Left ventricle myocardium superior (tissue), 1 donor: ENCODE measurements at places on chromosomes 6 and 20. TPM values are rescaled to one million over a fixed set of nuclear protein-coding genes. Genes with fewer than 3 reads are reported as not detected.

- no peak for DNase-seq
Observed at GRCh38 chr6:121382467-121383121, 48.3 kb upstream of the TBC1D32 start.

DNA sequence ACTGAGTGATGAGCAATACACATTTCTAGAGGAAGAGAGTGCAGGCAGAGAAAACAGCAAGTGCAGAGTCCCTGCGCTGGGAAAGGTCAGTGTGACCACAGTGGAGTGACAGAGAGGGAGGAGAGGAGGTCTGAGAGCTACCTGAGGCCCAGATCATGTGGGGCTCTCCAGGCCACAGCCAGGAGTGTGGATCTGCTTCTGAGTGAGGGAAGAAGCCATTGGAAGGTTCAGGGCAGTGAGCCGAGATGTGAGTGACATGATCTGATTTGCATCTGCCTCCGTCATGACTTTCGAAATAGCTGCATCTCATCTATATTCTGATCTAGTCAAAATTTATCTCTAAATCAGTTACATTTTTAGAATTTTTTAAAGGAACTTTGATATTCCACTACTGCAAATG is 367.1 kb downstream of the PREX1 start:
- no peak for DNase-seq

GRCh38 chr6:69974193-69974592 is 107.8 kb downstream of the COL19A1 start:
- no peak for DNase-seq

DNA sequence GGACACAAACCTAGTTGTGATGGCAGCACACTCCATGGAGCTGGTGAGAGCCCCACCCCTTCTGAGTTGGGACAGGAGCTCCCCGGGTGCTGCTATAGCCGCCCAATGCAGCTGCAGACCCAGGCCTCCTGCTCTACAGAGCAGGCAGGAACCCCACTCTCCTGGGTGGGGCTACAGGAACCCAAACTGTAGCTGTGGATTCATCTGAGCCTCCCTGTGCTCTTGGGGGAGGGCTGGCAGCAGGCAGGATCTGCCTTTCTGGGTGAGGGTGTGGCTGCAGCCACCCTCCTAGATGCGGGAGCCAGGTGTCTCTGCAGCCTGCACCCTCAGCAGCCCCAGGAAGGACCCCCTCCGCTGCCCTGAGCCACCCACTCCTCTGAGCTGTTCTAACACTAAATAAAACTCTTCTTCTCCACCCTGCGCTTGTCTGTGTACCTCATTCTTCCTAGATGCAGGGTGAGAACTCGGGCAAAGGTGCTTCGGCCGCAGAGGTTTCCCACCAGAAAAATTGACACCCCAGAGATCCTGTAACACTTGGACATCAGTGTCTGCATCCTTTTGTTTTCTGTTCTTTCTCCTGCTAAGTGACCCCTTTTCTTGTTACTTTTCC is 55.2 kb upstream of the KIF13A start:
- no peak for DNase-seq

- no peak for DNase-seq
Observed at GRCh38 chr6:168916576-168917211, 337.0 kb downstream of the THBS2 start.

DNA sequence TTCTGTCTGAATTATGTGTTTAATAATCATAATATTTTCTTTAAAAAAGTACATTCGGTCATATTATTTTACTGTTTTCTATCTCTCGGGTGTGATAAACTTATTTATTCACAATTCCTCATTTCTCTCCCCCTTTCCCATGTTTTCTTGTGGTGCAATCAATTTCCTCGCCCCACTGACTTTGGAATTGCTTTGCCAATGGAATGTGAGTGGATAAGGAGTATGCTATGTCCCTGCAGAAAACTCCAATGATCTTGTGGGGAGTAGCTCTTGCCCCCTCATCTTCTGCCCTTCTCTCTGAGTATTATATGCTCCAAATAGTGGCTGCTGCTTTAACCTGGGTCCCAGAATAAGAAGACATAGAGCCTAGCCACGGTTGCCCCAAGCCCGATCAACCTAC is 64.1 kb downstream of the HMGN3 start:
- DNase-seq = no peak

DNA sequence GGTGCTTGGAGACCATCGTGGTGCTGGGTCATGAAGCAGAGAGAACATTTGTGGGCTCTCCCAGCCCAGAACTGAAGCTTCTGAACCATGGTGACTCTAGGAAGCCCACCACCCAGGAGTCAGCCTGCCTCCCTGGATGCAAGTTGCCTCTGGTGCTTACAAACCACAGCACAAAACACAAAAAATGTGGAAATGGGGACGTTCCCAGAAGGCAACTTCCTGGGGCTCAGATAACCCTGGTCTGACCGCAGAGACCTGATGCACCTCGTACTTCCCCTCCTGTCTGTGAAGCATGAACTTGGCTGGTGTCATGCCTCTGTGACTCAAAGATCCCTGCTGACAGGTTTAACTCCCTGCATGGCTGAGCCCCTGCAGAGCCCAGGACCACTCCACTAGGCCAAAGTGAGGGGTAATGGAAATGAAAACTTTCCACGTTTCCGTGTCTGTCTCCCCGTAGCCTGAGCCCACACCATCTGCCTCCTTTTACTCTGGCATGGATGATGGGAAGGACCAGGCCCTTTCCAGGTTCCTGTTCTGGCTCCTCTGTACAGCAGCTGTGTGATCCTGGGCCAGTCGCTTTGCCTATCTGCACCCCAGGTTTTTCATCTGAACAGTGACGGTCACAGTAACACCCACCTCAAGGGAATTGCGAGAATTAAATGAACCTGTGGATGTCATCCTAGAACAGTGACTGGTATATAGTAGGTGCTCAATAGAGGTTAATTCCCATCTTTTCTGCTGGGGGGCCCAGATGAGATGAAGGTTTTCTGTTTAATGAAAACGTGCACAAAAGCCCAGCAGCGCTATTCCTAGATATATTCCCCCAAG is 57.7 kb downstream of the PPP1R16B start:
- DNase-seq = no peak

DNA sequence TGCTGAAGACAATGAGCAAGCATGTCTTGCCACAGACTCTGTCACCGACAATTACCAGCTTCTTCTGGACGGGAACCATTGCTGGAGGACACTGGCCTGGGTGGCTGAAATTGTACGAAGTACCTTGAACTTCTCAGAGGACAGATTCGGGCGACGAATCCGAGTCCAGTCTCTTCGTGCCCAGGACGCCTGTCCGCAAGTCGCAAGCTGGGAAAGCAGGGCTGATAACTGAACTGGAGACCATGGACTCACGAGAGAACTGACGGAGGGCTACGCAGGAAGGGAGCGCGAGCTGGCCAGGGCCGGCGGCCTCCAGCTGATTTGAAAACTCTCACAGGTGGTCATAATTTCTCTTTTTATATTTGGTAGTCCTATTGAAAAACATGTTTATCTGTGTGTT is 1229.5 kb upstream of the MAP3K7 start:
- peak; percentile 13 for DNase-seq

- DNase-seq = no peak
Observed at GRCh38 chr20:32519381-32519730, 65.8 kb downstream of the NOL4L start.

DNA sequence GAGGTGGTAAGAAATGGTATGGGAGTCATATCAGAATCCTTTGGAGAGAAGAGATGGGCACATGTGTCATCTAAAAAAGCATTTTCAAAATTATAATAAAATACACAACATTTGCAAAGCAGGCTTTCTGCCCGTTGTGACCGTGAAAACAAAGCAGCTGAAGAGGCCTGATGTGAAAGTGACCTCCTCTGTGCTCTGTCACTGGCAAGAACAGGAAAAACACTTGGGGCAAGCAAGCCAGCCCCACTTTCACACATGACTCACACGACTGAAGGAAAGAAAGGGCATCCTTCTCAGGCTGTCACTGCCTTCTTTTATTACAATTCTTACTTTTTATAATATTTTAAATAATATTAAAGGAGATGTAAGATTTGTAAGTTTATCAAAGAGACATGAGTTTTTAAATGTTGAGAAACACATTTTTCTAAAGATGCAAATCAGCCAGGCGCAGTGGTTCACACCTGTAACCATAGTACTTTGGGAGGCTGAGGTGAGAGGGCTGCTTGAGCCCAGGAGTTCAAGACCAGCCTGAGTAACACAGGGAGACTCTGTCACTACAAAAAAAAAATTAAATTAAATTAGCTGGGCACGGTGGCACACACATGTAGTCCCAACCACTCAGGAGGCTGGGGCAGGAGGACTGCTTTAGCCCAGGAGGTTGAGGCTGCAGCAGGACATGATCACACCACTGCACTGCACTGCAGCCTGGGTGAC is 143.7 kb downstream of the BTBD9 start:
- no peak for DNase-seq

- no peak for DNase-seq
Observed at GRCh38 chr6:135869857-135870256, 18.4 kb downstream of the PDE7B start.

DNA sequence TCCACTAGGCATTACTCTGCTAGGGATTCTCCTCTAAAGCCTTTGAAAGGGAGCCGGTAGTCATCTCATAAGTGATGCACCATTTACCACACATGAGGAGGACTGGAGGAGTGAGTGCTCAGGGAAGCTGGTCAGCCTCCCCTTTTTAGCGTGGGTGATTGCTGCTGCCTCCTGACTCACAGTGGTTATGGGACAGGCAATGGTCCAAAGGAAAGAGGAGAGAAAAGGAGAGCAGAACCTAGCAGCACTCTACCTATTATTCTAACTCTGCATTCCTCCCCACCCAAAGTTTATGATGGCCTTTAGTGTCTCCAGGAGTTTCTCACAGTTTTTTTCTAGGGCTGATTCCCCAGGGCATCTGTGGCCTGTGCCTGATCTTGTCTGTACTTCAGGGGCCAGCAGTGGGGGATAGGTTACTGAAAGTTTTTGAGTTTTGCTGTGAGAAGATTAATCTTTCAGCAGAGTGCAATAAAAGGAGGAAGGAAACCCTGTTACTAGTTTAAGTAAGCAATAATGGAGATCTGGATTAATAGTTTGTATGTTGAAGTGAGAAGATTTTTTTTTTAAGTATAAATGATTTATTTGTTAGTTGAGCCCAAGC is 36.4 kb upstream of the GCLC start:
- no peak for DNase-seq

GRCh38 chr6:12472601-12473038 is 182.5 kb downstream of the EDN1 start:
- DNase-seq = peak; percentile 53

DNA sequence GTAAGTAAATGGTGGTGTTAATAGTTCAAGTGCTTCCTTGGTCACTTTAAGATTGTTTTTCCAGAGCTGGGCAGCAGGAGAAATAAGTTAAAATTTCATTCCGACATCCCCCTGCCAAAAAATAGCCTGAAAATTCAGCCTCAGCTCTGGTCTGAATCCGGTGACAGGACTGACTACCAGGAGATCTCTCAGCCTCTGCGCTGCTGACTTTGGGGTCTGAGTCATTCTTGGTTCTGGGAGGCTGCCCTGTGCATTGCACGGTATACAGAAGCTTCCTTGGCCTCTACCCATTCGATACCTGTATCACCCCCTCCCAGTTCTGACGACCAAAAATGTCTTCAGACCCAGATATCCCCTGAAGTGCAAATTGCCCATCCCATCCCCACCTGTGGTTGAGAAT is 36.3 kb upstream of the TFAP2C start:
- no peak for DNase-seq

DNA sequence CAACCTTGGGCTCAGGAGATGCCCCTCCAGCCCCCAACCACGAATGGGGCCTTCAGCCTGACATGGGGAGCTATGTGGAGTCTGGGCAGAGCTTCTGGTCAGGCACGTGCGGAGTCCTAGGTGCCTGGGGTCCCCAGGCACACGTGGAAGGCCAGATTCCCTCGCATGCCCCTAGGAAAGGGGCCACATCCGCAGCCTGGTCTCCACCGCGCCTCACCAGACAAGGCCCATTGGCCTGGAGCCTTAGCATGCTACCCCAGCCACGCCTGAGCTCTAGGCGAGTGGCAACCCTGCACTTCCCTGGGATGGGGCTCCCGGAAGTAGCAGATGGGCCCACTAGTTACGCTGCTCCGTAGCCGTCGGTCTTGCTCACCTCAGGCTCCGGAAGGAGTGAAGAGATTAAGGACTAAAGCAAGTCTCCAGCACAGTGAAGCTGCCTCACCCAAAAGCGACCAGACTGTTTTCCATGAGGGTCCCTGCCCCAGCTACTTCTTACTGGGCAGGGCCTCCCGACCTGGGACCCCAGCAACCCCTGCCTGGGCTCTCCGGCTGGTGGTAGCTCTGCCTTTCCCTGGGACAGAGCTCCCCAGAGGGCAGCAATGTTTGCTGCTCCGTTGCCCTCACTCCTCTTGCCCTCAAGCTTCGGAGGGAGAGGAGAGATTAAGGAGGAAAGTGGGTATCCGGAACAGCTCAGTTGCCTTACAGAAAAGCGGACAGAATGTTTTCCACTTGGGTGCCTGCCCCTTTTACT is 93.2 kb upstream of the IMPG1 start:
- no peak for DNase-seq

BPIFB1 gene
- total RNA-seq = not detected

ABHD16B gene
- not detected for total RNA-seq

APOBEC2 gene
- total RNA-seq = 237 TPM

HUS1B gene
- not detected for total RNA-seq

TLDC2 gene
- total RNA-seq = not detected
